Islet precursor cell (in vitro differentiated cells): ENCODE measurements at places on chromosomes 12 and 14.

DNA sequence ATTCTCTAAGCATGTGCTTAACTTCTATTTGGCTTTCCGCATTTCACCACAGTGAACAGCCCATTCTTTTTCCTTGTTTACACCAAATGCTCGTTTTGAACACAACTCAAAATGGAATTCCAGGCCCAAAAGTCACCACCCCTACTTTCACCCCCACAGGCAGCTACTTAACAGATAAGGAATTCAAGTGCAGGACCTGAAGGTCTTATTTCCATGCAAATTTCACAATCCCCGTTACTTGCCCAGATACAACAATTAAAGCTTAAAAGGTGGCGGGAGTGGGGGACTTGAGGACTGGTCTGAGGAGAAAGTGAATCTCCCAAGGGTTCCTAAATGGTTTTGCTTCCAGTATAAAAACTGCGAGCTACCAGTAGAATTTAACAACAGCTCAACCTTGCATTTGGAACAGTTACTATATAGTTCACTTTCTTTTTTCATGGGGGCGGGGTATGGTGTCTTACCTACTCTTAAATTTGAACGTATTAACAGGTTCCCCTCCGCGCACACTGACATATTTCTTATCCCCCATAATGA, 3.7 kb downstream of the USP44 start:
- DNase-seq, result no peak

GRCh38 chr12:72618764-72619163, 346.6 kb downstream of the TRHDE start:
- DNase-seq, result no peak

GRCh38 chr12:77800501-77800900, 30.2 kb upstream of the NAV3 start:
- DNase-seq, result no peak

- DNase-seq, result no peak
Observed at GRCh38 chr12:110010853-110011723, 11.9 kb downstream of the ANKRD13A start.

- DNase-seq, result no peak
Observed at GRCh38 chr12:54891717-54892478, 37.6 kb downstream of the MUCL1 start.

DNA sequence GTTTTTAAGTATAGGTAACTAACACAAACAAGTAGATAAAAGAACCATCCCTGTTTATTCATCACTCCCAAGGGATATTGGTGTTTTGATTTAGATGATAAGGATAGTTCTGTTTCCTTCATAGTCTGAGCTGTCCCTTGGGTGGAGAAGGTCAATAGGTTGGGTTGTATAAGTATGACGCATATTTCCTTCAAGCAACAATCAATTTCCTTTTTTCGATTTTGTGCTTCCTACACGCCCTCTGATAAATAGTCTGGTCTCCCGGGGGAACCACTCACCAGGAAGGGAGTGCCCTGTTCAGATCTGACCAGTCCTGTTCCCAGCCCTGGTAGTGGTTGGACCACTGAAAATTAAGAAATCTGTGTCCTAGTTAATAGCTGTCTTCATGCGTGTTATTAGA, 378.8 kb upstream of the FAR2 start:
- DNase-seq, result no peak

GRCh38 chr12:8661016-8661415, 1.6 kb downstream of the MFAP5 start:
- no peak for DNase-seq

DNA sequence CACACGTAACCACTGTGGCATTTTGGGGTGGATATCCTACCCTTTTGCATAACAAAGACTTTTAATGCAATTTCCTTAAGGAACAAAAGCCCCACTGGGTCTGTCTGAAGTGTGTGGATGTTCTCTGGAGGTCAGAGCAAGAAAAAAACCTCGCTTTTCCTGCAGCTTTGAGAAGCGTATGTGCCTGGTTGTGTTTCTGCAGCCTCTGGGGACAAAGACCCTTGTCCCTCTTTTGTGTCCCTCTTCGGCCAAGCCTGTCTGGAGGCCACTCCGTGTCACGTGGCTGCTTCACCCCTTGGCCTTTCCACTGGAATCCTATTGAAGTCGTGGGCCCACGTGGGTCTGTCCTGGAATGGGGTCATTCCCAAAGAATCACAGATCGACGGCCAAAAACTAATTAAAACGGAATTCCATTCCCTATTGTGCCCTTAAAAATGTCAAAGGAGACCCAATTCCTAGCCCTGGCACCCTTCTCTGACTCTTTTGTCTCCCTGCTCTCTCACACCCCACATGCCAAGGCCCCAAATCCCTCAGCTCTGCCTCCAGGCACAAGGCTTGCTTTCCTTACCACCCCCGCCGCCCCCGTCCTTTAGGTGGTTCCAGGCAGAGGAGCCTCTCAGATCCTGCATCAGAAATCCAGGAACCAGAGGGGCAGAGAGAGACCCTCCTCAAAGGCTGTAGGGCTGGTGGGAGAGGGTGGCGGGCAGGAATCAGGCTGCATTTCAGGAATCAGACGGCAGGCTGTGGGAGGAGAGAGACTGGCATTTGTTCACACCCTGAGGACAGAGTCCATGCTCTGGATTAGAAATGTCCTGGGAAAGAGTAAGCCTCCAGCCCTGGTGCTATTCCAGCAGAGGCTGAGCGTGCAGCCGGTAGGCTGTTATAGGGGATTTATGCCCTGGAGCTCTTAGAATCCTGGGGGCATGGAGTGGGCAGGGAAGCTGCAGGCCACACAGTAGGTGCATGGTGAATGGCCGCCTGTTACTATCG, 12.6 kb upstream of the CYP46A1 start:
- DNase-seq, result peak; percentile 66

DNA sequence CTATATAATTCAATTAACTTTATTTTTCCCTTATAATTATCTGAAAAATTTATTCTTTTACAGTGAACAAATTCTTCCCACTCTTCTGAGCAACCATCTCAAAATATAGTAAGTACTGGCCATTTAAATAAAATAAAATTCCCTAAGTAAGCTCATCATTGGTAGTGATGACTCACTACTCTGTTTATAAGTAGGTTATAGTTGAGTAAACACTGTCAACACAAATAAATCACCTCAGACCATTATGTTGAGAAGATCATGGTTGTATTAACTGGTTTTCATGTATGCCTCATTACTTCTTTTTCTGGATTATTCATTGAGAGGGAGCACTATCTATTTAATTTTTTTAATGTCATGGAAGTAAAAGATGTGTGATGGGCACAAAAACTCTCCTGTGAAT, 220.5 kb downstream of the SEC23A start:
- DNase-seq, result no peak

DNA sequence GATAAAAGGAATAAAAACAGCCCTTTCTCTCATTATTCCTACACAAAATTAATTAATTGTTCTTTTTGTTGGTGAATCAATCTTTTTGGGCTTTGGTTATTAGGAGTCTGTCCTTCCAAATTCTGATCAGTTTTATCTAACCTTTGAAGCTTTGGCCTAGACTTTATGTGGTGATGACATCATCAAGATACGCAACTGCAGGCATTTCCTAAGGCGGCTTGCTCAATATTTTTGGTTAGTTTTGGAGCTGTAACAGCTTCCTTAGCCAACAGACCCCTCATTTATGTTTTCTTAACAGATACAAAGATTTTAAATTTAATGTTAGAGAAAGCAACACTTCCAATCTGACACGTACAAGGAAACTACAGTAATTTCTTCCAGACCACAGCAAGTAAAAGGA, 87.8 kb upstream of the PDE3A start:
- DNase-seq, result no peak

- no peak for DNase-seq
Observed at GRCh38 chr14:70871863-70872677, 35.2 kb upstream of the PCNX1 start.

- peak; percentile 83 for DNase-seq
Observed at GRCh38 chr14:68598621-68599447, 194.0 kb downstream of the ZFP36L1 start.

- DNase-seq, result no peak
Observed at GRCh38 chr14:100027771-100028490, 37.3 kb upstream of the EVL start.

GRCh38 chr12:113519464-113520307, 48.0 kb upstream of the LHX5 start:
- DNase-seq, result no peak

DNA sequence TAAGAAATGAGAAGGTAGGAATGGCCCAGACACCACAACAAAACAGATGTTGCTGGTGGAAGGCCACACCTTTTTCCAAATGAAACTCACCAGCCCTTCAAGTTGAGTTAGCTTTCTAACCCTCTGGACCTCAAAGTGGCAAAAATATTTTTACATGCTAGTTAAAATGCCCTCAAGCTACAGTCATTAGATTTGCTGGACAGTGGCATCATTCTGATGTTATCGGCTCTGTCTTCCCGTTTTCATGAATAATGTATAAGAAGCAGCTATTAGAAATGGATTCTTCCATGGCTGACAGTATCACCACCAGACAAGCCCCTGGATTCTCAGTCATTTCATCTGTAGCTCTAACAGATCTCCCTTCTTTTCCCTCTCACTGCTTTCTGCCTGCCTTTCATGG, 37.1 kb upstream of the PLXNC1 start:
- DNase-seq, result no peak

DNA sequence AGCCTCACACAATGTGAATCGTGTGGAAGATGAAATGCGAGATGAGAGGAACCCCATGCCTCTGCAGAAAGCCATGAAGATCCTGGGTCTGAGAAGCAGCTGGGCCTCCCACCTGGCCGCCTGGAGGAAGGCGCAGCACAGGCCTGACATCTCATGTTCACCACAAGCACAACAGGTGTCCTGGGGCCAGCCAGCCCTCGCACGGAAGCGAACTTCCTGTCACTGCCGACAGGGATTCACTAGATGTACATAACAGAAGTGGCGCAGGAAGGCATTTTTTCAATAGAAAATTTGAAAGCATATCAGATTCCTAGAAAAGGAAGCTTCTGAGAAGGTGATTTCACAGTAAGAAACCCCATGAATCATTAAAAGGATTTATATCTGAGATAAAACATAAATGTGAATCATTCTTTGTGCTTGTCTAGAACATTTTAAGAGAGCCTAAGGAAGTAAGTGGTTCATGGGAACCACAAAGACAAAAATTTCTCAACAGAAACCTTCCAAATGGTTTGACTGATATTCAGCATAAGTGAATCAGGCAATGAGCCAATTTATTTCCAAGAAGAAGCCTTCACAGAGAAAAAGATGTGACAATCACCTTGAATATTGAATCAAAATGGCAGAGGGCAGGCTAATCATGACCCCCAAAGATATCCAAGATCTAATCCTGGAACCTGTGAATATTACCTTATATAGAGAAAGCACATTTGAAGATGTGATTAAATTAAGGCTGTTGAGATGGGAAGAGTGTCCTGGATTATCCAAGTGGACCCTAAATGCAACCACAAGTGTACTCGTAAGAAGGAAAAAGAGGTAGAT, 311.9 kb downstream of the DUSP6 start:
- DNase-seq, result no peak

DNA sequence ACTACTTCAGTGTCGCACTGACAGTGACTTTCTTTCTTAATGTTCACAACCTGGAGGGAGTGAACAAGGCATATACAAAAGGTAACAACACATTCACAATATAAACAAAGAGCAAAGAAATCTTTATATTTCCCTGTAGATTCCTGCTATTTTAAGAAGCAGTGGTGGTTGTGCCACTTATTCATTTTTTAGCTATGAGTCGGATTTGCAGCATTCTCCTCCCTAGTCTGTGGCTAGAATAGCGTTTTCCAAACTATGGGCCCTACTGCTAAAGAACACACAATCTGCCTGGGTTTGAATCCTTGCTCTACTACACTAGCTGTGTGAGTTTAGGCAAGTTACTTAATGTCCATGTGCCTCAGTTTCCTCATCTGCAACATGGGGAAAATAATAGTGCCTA, 18.6 kb upstream of the MDM1 start:
- no peak for DNase-seq

GRCh38 chr14:76927971-76928700, 100.4 kb downstream of the IRF2BPL start:
- DNase-seq, result no peak

GRCh38 chr12:33602515-33602914, 162.9 kb upstream of the SYT10 start:
- DNase-seq, result no peak

DNA sequence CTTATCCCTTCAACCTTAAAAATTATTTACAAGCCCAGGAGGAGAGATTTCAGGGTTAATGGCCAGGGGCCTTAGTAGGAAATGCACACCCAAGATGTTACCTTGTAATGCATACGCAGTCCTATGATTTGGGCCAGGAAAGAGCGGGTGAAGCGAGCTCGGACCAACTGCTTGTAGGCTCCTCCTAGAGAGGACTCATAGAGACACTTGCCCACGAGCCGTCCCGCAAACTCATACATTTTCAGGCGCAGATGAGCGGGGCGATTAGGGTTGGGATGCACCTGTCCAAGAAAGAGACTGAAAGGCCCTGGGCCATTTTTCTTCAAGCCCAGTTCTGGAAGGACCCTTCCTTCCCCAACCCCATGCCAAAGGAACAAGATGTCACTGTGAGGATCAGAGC, 43.0 kb downstream of the AREL1 start:
- no peak for DNase-seq

DNA sequence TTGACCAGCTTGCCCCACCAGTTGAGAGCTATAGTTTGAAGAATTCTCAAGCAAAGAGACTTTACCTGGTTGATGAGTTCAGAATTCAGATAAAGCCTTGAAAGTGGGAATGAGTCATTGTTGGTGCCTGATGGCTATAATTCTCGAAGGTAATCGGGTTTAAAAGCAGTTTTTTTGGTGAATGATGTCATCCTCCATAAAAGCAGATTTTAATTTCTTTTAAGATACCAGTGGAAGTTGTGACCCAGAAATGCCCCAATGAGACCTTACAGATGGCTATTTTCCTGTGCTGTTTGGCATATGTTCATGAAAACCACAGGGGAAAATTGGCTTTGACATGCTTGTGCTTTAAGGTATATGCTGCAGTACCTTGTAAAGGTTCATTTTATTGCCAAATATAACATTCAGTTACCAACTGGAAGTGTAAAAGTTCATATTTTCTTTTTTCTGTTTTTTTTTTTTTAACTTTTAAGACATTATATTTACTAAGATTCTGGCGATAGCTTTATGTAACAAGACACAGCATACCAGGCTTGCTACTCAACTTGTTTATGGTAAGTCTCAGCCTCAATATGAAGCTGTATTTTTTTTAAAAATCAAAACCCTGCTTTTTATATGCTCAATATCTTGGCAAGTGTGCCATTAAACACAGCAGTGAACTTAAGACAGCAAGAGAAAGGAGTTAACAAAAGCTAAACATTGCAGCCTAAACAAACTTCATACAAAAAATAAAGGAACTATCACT, 119.3 kb downstream of the LMNTD1 start:
- no peak for DNase-seq

DNA sequence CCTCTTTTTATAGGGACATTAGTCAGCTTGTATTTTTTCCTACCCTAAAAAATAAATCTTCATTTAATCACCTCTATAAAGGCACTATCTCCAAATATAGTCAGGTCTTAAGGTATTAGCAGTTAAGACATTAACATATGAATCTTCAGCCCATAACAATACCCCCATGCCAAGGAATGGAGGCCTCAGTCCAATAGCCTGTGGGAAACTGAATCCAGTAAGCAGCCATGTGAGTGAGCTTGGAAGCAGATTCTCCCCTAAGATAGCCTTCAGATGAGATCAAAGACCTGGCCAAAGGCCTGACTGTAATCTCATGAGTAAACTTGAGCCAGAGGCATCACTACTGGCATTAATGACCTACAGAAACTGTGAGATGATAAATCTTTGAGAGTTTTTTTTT, 232.1 kb upstream of the SYT10 start:
- no peak for DNase-seq
